ENCODE measurements at places on chromosomes 5 and 9.

GRCh38 chr9:137530331-137530730 lies 19.9 kb downstream of the PNPLA7 start:
- DNase-seq, result no peak

- no peak for DNase-seq
Observed at GRCh38 chr9:18905883-18906629, 127.0 kb downstream of the SAXO1 start.

GRCh38 chr9:123852403-123852802 lies 77.5 kb downstream of the DENND1A start:
- DNase-seq, result no peak

DNA sequence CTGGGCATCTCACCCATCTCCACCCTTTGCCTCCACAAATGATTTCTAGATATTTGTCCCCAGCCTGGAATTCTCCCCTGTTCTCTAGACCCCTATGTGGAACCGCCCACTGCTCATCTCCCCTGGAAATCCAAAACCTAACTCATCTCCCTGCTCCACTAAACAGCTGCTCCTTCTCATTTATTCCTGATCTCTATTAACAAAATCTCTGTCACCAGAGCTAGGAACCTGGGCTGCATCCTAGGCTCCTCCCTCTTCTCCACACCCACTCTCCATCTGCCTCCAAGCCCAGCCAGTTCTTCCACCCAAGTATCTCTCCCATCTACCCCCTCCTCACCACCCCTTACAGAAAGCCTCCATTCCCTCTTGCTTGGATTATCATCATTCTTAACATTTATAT lies 24.0 kb upstream of the SYNPO start:
- no peak for DNase-seq

- DNase-seq, result no peak
Observed at GRCh38 chr9:125246261-125246667, 5.1 kb upstream of the HSPA5 start.

Measured in activated CD4-positive, CD25-positive, alpha-beta regulatory T cell treated with anti-CD3 and anti-CD28 coated beads, Interleukin-2, amount 50 U/mL, for 72 hours (primary cell).